ENCODE measurements at places on chromosomes 7 and 10. TPM values are rescaled to one million over a fixed set of nuclear protein-coding genes. Genes with fewer than 3 reads are reported as not detected.

Gene THSD7A
- total RNA-seq, result 0.47 TPM

- DNase-seq, result no peak
- no peaks in the 10 kb centered on the region for H3K4me1 ChIP-seq
- no peaks in the 10 kb centered on the region for H3K36me3 ChIP-seq
Measured at GRCh38 chr10:123766012-123766411, 99.9 kb downstream of the GPR26 start.

DNA sequence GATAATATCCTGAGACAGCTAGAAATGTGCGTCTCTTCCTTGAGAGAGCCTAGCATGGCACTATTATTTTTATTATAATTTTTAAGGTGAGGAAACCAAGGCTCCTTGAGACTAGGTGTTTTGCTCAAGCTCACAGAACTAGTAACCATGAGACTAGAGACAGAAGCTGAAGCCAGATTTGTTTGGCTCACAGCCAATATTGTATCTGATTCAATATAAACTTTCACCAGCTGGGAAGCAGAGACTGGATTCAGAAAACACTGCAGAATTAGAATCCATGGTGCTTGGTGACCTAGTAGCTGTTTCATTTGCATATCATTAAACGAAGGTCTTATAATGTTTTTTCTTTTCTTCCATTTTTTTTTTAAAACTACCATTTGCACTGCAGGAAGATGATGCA, 64.4 kb downstream of the DNAJB9 start:
- H3K27ac ChIP-seq, result no peak overlapping the region
- no peaks in the 10 kb centered on the region for H3K27me3 ChIP-seq
- no peaks in the 10 kb centered on the region for H3K36me3 ChIP-seq
- DNase-seq, result no peak
- H3K4me3 ChIP-seq, result no peak overlapping the region

GRCh38 chr7:36652431-36652830, 71.9 kb downstream of the AOAH start:
- H3K36me3 ChIP-seq, result no peaks in the 10 kb centered on the region
- H3K27me3 ChIP-seq, result no peaks in the 10 kb centered on the region
- no peaks in the 10 kb centered on the region for H3K4me1 ChIP-seq
- H3K27ac ChIP-seq, result no peak overlapping the region

GRCh38 chr7:98168181-98168903, 42.9 kb upstream of the BHLHA15 start:
- peaks cover 25% of the 10 kb centered on the region for H3K4me1 ChIP-seq
- peak overlapping the region; percentile 50 for H3K27ac ChIP-seq
- no peak for DNase-seq
- peaks cover 4% of the 10 kb centered on the region for H3K36me3 ChIP-seq
- no peaks in the 10 kb centered on the region for H3K27me3 ChIP-seq

- H3K27ac ChIP-seq, result no peak overlapping the region
- no peaks in the 10 kb centered on the region for H3K27me3 ChIP-seq
- H3K4me3 ChIP-seq, result no peak overlapping the region
- H3K36me3 ChIP-seq, result no peaks in the 10 kb centered on the region
- DNase-seq, result peak; percentile 44
Measured at GRCh38 chr7:463817-464453, 55.7 kb downstream of the PDGFA start.

GRCh38 chr7:68424658-68425297, 1173.5 kb upstream of the AUTS2 start:
- H3K4me1 ChIP-seq, result no peaks in the 10 kb centered on the region
- no peak overlapping the region for H3K27ac ChIP-seq
- H3K4me3 ChIP-seq, result no peak overlapping the region
- DNase-seq, result no peak
- H3K27me3 ChIP-seq, result no peaks in the 10 kb centered on the region

Gene SKIDA1
- total RNA-seq, result 0.79 TPM

GRCh38 chr7:21352540-21353387, 75.1 kb upstream of the SP4 start:
- no peaks in the 10 kb centered on the region for H3K27me3 ChIP-seq
- no peaks in the 10 kb centered on the region for H3K36me3 ChIP-seq
- DNase-seq, result no peak
- H3K4me3 ChIP-seq, result no peak overlapping the region

DNA sequence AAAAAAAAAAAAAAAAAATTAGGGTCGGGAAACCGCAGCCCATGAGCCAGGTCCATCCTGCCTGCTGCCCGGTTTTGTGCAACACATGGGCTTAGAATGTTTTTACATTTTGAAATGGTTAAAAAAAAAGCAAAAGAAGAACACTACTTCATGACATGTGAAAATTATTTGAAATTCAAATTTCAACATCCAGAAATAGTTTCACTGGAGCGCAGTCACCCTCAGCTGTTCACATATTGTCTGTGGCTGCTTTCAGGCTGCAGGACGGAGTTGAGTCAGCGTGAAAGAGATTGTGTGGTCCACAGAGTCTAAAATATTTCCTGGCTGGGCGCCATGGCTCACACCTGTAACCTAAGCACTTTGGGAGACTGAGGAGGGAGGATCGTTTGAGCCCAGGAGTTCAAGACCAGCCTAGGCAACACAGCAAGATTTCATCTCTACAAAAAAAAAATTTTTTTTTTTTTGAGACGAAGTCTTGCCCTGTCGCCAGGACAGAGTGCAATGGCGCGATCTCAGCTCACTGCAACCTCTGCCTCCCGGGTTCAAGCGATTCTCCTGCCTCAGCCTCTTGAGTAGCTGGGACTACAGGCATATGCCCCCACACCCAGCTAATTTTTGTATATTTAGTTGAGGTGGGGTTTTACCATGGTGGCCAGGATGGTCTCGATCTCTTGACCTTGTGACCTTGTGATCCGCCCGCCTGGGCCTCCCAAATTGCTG, 63.9 kb upstream of the ECHDC3 start:
- H3K36me3 ChIP-seq, result no peaks in the 10 kb centered on the region
- no peak for DNase-seq
- H3K4me3 ChIP-seq, result no peak overlapping the region
- H3K27me3 ChIP-seq, result peaks cover 8% of the 10 kb centered on the region
- no peaks in the 10 kb centered on the region for H3K4me1 ChIP-seq

GRCh38 chr7:84123965-84124547, 70.5 kb downstream of the SEMA3A start:
- no peaks in the 10 kb centered on the region for H3K27me3 ChIP-seq
- DNase-seq, result no peak
- H3K36me3 ChIP-seq, result no peaks in the 10 kb centered on the region
- H3K4me3 ChIP-seq, result no peak overlapping the region

Gene KLF14
- 0.54 TPM for total RNA-seq
